Endothelial cell (in vitro differentiated cells): ENCODE measurements at places on chromosomes 3 and 15. TPM values are rescaled to one million over a fixed set of nuclear protein-coding genes. Genes with fewer than 3 reads are reported as not detected.

Gene MESP2
- 0.33 TPM for total RNA-seq

Gene CLDN1
- 0.13 TPM for total RNA-seq

Gene WWTR1
- 137 TPM for total RNA-seq

Gene RTP1
- total RNA-seq = not detected

Gene ITIH3
- not detected for total RNA-seq

Gene SLC25A26
- 18.9 TPM for total RNA-seq

DNA sequence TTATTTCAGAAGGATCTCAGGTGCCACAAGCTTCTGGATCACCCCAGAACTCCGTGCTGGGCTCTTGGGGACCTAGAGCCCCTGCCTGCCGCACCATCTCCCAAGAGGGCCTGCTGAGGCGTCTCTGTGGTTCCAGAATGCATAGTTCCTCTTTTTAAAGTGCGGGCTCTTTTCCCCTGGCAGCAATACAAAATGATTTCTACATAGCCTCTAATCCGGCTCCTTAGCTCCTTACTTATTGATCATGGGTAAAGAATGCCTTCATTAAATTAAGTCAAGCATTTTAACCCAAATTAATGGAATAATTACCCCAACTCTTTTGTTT lies 121.9 kb downstream of the ATP10A start:
- no peaks in the 10 kb centered on the region for H3K36me3 ChIP-seq
- no peaks in the 10 kb centered on the region for H3K27me3 ChIP-seq
- H3K4me1 ChIP-seq = no peaks in the 10 kb centered on the region

DNA sequence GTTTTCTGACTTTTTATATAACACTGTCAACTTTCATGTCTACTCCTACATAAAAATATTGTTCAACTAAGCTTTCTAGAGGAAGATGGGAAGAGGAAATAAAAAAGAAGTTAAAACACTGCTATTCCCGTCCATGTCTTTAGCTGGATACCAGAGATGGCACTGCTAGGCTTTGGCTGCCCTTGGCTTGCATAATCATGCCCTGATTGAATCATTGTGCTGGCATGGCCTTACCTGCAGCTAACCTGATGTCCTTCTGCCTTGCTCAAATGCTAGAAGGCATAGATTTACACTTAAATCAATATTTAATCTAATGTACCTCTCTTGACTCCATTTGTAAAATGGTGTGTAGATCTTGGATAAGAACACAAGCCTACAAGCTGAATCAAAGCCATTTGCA lies 539.7 kb upstream of the IL12A start:
- H3K27ac ChIP-seq = no peak overlapping the region
- H3K4me1 ChIP-seq = no peaks in the 10 kb centered on the region
- DNase-seq = no peak
- no peaks in the 10 kb centered on the region for H3K36me3 ChIP-seq
- H3K4me3 ChIP-seq = no peak overlapping the region
- no peaks in the 10 kb centered on the region for H3K27me3 ChIP-seq

GRCh38 chr15:57340682-57341259 lies 35.5 kb upstream of the CGNL1 start:
- no peak overlapping the region for H3K4me3 ChIP-seq
- peak; percentile 55 for DNase-seq
- no peaks in the 10 kb centered on the region for H3K36me3 ChIP-seq

DNA sequence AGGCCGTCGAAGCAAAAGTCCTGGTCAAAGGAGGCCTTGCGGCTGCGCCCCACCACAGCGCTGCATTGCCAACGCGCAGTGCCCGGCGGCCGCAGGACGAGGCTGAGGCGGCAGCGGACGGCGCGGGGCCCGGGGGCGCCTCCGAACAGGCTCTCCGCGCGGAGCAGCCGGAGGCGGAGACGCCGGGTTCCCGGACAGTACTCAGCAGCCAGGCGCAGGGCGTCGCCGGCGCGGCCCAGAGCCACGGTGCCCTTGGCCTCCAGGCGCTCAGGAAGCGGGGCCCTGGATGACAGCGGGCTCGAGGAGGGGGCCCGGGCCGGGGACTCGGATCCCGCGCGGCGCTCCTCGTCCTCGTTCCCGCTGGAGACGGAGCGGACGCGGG lies 1.1 kb downstream of the C2CD4B start:
- H3K4me3 ChIP-seq = no peak overlapping the region
- peaks cover 29% of the 10 kb centered on the region for H3K4me1 ChIP-seq
- H3K27me3 ChIP-seq = peaks cover 15% of the 10 kb centered on the region
- no peak overlapping the region for H3K27ac ChIP-seq
- peaks cover 22% of the 10 kb centered on the region for H3K36me3 ChIP-seq

GRCh38 chr3:58214484-58215316 lies 3.9 kb upstream of the DNASE1L3 start:
- no peaks in the 10 kb centered on the region for H3K36me3 ChIP-seq
- H3K4me1 ChIP-seq = peaks cover 7% of the 10 kb centered on the region
- DNase-seq = no peak
- no peak overlapping the region for H3K4me3 ChIP-seq
- H3K27me3 ChIP-seq = peaks cover 4% of the 10 kb centered on the region
- no peak overlapping the region for H3K27ac ChIP-seq

DNA sequence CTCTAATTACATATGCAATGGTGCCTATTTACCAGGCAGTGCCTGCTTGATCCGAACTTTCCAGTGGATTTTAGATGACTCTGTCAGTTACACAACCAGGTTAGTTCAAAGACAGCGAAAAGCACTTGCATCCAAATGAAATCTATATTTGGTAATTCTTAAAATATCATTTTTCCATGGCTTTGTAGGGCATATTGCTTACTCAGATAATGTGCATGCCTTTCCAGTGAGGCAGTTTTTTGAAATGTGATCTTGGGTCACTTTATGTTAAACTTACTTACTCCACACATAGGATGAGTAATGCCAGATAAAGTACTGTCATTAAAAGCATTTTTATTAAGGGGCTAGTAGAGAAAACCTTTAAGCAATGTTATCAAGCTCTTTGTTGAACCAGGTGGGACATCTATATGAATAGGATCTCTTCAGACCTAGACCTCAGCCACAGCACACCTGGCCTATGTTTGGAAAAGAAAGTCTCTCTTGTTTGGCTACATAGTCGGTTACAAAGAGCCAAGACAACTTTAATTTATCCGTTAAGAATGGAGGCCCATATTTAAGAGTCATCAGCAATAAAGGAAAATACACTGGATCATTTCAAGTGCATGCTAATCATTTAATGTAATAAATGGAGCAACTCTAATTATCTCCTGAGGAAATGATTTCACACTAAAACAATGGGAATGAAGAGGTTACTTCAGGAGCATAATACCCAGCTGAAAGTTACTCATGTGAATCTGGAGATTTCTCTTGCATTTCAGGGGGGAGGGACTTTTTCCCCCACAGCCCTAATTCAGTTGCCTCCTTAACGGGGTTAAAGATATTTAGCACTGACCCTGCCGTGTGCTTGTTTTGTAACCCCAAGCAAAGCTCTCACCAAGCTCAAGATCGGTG lies 56.3 kb upstream of the TMCO5A start:
- H3K27me3 ChIP-seq = peaks cover 2% of the 10 kb centered on the region
- peaks cover 11% of the 10 kb centered on the region for H3K4me1 ChIP-seq
- H3K4me3 ChIP-seq = no peak overlapping the region

GRCh38 chr15:74294010-74294409 lies 57.9 kb downstream of the CCDC33 start:
- H3K27ac ChIP-seq = no peak overlapping the region
- peaks cover 8% of the 10 kb centered on the region for H3K4me1 ChIP-seq
- no peak overlapping the region for H3K4me3 ChIP-seq
- H3K36me3 ChIP-seq = no peaks in the 10 kb centered on the region
- peaks cover 3% of the 10 kb centered on the region for H3K27me3 ChIP-seq

DNA sequence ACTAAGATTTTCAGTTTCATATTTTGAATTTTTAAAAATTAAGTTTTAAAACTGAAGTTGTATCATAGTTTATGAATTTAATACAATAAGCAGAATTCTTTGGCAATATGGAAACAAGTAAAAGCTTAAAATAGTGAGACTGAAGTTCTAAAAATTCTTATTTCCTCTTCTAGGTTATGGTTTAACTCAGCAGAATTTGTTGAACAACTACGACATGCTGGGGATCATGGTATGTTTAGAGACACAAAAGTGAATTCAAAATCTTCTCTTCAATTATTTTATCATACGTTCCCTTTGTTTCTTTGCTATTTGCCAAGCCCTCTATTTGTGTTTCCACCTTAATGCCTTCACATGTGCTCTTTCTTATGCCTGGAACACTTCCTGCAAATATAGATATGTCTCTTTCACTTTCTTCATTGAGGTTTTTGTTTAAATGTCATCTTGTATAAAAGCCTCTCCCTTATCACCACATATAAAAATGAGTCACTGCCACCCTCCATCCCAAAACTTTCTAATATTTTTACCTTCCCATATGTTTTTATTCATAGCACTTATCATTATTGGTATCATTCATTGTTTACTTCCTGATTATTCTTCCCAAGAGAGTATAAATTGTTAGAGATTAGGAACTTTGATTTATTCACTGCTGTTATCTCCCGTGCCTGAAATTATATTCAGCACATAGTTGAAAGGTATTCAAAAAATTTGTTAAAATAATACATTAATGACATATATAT lies 6.4 kb downstream of the SUCNR1 start:
- H3K36me3 ChIP-seq = no peaks in the 10 kb centered on the region
- DNase-seq = no peak
- no peak overlapping the region for H3K27ac ChIP-seq
- no peaks in the 10 kb centered on the region for H3K27me3 ChIP-seq
- H3K4me1 ChIP-seq = peaks cover 5% of the 10 kb centered on the region

DNA sequence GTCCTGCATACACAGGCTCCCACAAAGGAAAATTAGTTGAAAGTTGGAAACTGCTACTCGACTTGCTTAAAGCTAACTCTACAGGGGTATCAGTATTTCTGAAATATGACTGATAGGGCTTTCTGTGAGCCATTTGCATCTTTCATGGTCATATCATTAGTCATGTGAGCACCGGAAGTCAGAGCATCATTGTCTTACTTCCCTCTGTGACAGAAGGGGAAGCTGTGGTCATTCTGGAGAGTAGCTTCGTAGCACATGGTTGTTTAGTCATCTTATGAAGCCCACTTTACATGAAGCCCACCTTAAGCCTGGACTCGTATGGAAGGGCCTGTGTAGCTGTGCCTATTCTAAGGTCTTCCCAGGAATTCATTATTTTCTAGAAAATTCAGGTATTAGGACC lies 69.0 kb downstream of the COL6A5 start:
- H3K4me1 ChIP-seq = peaks cover 5% of the 10 kb centered on the region
- H3K27me3 ChIP-seq = peaks cover 1% of the 10 kb centered on the region
- H3K27ac ChIP-seq = no peak overlapping the region

GRCh38 chr15:95684126-95684525 lies 646.4 kb upstream of the NR2F2 start:
- DNase-seq = no peak
- H3K36me3 ChIP-seq = no peaks in the 10 kb centered on the region
- H3K4me1 ChIP-seq = no peaks in the 10 kb centered on the region
- no peak overlapping the region for H3K4me3 ChIP-seq
- H3K27me3 ChIP-seq = no peaks in the 10 kb centered on the region
- no peak overlapping the region for H3K27ac ChIP-seq

- no peaks in the 10 kb centered on the region for H3K27me3 ChIP-seq
- no peak for DNase-seq
- H3K4me3 ChIP-seq = no peak overlapping the region
Observed at GRCh38 chr3:148230473-148230872, 467.2 kb upstream of the AGTR1 start.

- peaks cover 4% of the 10 kb centered on the region for H3K4me1 ChIP-seq
- no peak overlapping the region for H3K4me3 ChIP-seq
- no peak for DNase-seq
- H3K27ac ChIP-seq = no peak overlapping the region
- no peaks in the 10 kb centered on the region for H3K36me3 ChIP-seq
Observed at GRCh38 chr15:31320022-31320421, 6.6 kb upstream of the KLF13 start.

GRCh38 chr15:35925275-35926006 lies 379.5 kb upstream of the DPH6 start:
- no peaks in the 10 kb centered on the region for H3K36me3 ChIP-seq
- H3K4me3 ChIP-seq = no peak overlapping the region
- no peak overlapping the region for H3K27ac ChIP-seq
- H3K27me3 ChIP-seq = no peaks in the 10 kb centered on the region

GRCh38 chr15:67521783-67522568 lies 1.0 kb downstream of the C15orf61 start:
- no peaks in the 10 kb centered on the region for H3K27me3 ChIP-seq
- no peak for DNase-seq
- H3K4me3 ChIP-seq = peak overlapping the region; percentile 90
- peaks cover 13% of the 10 kb centered on the region for H3K4me1 ChIP-seq
- H3K27ac ChIP-seq = peak overlapping the region; percentile 32

DNA sequence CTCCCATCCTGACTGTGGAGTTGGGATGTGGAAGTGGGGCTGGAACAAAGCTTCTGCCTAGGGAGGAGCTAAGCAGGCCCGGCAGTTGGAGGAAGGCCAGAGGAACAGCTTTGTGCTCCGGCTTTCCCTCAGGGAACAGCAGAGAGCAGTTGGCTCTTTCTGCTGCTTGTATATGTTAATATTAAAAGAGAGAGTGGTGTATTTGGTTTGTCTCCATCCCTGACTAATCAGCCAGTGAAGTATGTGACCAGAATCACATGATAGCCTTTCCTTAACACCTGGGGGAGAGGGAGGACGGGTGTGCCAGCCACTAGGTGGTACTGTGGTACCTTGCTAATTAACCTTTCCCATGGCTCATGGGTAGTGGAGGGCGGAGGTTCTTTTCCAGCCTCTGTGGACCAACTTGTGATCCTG lies 10.0 kb downstream of the EIF2B5 start:
- no peak overlapping the region for H3K27ac ChIP-seq
- no peak overlapping the region for H3K4me3 ChIP-seq
- peaks cover 5% of the 10 kb centered on the region for H3K27me3 ChIP-seq
- peaks cover 4% of the 10 kb centered on the region for H3K4me1 ChIP-seq
- H3K36me3 ChIP-seq = peaks cover 35% of the 10 kb centered on the region

DNA sequence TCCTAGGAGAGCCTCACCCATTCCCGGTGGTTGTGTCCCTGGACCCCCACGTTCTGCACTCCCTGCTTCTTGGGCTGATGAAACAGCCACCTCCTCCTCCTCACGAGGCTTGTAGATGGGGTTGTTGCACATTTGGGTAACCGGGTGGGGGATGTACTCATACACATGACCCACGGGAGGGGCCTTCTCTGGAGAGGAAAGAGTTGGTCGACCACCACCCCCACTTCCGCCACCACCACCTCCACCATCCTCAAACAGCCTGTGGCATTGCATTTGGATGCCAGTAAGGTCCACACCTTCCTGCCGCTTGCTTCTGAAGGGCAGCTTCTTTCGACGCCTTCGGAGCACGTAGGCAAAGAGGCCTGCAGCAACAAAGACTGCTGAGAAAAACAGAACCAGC lies 7.7 kb downstream of the SLITRK3 start:
- no peak for DNase-seq
- peaks cover 9% of the 10 kb centered on the region for H3K4me1 ChIP-seq
- H3K4me3 ChIP-seq = no peak overlapping the region
- H3K27ac ChIP-seq = no peak overlapping the region
- peaks cover 2% of the 10 kb centered on the region for H3K27me3 ChIP-seq

GRCh38 chr15:100873029-100873677 lies 6.5 kb upstream of the ALDH1A3 start:
- H3K27ac ChIP-seq = no peak overlapping the region
- no peaks in the 10 kb centered on the region for H3K36me3 ChIP-seq
- H3K4me3 ChIP-seq = no peak overlapping the region
- peak; percentile 68 for DNase-seq
- peaks cover 2% of the 10 kb centered on the region for H3K27me3 ChIP-seq
